NCI-H1092 treated with DMSO at 0.1 percent for 48 hours (cell line): ENCODE measurements at places on chromosomes 3 and 15.

DNA sequence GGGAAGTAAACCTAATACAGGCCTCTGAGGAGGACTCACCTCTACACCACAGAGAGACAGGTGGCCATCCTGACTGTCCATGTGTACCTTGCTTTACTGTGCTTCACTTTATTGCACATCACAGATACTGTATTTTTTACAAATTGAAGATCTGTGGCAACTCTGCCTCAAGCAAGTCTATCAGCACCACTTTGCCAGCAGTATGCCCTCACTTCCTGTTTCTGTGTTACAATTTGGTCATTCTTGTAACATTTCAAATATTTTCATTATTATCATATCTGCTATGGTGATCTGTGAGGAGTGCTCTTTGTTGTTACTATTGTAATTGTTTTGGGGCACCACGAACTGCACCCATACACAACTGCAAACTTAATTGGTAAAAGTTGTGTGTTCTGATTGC is 78.0 kb downstream of the BBX start:
- no peak for DNase-seq

- no peak for DNase-seq
These were observed 39.1 kb upstream of the GATM start for GRCh38 chr15:45417303-45417950.

DNA sequence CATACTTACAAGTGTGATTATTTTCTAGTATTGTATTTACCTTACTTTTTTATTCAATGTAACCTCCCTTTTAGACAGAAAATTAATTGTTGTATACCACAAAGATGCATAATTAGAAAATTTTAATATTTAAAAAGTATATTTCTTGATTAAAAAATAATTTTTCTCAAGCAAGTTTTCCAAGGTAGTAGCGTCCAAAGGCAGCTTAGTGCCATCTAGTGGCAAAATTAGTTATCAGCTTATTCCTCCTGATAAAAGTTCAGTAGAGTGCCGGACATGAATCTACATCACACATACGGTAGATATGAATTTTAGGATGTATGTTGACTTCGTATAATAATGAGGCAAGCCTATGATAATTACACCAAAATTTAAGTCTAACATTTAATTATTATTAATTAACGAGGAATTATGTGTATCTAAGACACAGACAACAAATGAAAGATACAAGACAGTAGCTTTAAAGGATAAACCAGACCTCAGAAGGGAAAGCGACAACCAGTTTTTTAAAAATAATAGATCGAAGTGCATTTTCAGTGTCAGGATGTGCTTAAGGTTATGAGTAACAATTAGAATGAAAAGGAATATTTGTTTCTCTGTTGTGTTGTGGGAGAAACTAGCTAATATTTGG is 405.9 kb downstream of the ROBO1 start:
- peak; percentile 21 for DNase-seq

- DNase-seq, result no peak
These were observed 611.5 kb downstream of the AGBL1 start for GRCh38 chr15:86691091-86691663.

GRCh38 chr3:43704697-43705096 is 14.0 kb downstream of the ABHD5 start:
- DNase-seq, result no peak

GRCh38 chr15:77650265-77650664 is 17.6 kb upstream of the LINGO1 start:
- DNase-seq, result peak; percentile 2

GRCh38 chr3:50605901-50606326 is 5.7 kb downstream of the CISH start:
- DNase-seq, result no peak

- no peak for DNase-seq
These were observed 4.8 kb upstream of the ADCY5 start for GRCh38 chr3:123453675-123454074.

DNA sequence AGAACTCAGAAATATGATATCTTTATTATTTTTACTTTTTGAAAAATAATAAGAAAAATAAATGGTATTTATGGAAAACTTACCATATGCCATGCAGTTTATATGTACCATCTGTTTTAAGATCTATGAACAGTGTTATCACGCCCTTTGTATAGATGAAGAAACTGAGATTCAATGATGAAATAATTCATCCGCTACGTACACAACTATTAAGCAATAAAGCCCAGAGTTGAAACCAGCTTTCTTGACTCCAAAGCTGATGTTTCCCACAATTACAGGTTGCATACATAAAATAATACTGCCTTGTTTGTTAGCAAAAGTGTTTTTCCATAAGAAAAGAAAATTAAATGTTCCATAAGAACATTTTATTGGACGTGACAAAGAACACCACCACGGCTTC is 67.2 kb upstream of the BCL6 start:
- no peak for DNase-seq
